Stimulated activated CD4-positive, alpha-beta T cell treated with anti-CD3 and anti-CD28 coated beads, Interleukin-4, amount 100 ng/mL, for 4 hours (primary cell): ENCODE measurements at places on chromosomes 12 and 14.

- DNase-seq, result no peak
Measured at GRCh38 chr14:29462772-29463171, 464.9 kb downstream of the PRKD1 start.

- no peak for DNase-seq
Measured at GRCh38 chr12:27280412-27280811, 36.3 kb downstream of the STK38L start.

- DNase-seq, result peak; percentile 25
Measured at GRCh38 chr12:6039894-6040601, 84.4 kb downstream of the VWF start.

GRCh38 chr12:19450362-19450761, 11.1 kb downstream of the AEBP2 start:
- DNase-seq, result no peak

DNA sequence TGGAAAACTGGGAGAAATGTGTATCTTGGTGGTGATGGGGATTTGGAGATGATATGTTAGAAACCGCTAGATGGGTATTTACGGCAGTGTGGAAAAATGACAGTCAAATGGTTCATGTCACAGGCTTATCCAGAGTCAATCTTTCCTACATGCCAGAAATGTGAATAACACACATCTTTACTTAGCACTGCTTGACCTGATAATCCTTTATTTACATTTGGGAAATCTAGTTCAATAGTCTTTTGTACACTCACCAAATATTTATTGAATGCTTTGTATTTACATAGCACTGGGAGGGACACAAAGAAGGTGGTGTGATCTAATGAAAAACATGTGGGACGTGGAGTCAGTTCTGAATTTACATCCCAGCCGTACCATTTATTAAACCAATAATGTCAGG, 208.2 kb downstream of the DIO2 start:
- no peak for DNase-seq

GRCh38 chr14:61326847-61327246, 5.5 kb downstream of the PRKCH start:
- no peak for DNase-seq

- DNase-seq, result no peak
Measured at GRCh38 chr12:120500581-120500980, 4.7 kb downstream of the DYNLL1 start.

GRCh38 chr14:61516964-61517653, 178.2 kb upstream of the HIF1A start:
- no peak for DNase-seq

- no peak for DNase-seq
Measured at GRCh38 chr14:79549515-79549914, 661.8 kb downstream of the DIO2 start.

DNA sequence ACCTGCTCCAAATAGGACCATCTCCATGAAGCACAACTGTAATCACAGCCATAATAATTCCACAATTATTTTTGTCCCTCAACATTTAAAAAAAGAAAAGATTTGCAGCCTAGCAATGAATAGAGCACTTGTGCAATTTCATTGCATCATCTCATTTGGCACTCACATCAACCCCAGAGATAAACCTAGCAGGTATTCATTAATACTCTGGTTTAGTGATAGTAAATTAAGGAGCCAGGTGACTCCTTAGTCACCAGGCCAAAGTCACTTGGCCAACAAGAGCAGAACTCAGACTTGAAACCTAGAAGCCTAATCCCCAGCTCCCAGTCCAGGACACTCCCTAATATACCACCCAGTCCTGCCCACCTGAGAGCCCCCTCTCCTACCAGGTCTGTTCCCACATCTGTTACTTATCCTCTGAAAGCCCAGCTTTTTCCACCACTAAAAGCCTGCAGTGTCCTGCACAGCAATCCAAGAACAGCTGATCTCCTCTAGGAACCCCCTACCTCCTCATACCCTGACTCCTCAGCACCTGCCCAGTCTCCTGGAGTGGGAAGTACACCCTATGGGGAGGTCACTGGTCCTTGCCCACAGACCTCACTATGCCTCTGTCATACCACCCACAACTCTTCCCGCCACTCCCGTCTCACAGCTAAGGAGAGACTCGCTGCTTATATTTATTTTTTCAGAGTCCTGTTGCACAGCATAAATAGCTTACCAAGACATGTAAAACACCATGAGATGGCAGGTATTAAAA, 22.1 kb downstream of the OR10P1 start:
- no peak for DNase-seq

DNA sequence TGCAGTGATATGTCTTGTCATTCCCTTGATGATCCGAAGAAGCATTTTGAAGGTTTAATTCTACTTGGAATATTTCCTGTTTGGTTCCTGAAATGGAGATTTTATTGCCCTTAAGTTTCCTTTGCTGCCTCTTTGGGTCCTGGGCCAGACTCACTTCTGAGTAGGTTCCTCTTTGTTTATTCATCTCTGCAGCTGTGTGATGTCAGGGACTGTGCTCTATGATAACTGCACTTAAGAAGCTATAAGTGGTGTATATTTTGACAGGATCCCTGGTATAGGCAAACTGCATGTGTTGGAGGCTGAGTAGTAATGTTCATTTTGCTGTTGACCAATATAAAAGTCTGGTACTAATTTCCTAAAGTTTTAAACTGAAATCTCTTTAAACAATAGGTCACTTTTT, at the start of gene KLRC4:
Gene KLRC4 (minus strand): TSS at position 366 of the 400 bp plus-strand sequence. CDS start 182 bp downstream, at position 184.
- no peak for DNase-seq

- no peak for DNase-seq
Measured at GRCh38 chr12:48119834-48120195, 651 bp downstream of the PFKM start.

DNA sequence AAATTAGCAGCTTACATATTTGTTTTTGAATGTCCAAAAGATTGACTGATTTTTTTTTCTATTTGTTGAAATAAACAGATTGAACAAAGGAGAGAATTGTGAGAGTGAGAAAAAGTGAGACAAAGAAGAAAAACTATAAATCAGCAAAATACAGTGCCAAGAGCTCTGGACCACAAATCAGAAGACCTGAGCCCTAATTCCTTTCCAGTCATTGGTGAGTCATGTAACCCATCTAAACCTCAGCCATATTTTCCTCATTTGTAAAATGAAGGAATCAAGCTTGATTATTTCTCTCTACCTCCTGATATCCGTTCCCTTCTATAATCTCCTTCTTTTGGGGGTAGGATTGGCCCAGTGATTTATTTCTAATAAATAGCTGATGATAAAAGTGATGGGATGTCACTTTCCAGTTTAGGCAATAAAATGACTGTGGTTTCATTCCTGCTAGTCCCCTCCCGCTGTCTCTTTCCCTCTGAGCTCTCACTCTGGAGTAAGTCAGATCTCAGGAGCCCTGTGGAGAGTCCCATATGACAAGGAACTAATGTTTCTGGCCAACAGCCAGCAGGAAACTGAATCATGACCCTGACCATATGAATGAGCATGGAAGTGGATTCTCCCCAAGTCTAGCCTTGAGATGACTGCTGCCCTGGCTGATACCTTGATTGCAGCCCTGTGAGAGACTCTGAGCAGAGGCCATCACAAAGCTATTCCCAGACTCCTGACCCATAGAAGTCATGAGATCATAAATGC, 218.9 kb downstream of the ACSS3 start:
- no peak for DNase-seq

- DNase-seq, result peak; percentile 45
Measured at GRCh38 chr12:45730348-45731189, 1.1 kb downstream of the ARID2 start.
